ENCODE measurements at places on chromosomes 3 and 15.

DNA sequence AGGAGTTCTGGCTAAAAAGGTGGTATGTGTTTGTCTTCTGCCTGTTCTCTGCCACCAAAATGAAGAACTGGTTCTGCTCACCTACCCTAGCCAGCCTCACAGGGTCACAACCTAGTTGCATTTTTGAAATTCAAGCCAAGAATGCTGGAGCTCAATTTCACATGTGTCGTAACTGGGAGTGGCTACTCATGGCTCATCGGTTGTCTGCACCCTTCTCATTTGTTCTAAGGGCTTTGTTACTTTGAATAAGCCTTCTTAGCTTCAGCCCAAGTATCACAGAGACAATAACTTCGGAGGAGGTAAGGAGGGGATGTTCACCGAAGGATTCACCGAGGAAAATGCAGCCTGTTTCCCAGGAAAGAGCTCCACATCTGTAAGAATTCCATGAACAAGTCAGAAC, 134.3 kb upstream of the RARB start:
- no peak for DNase-seq

GRCh38 chr3:122691195-122691594, 10.6 kb downstream of the PARP14 start:
- no peak for DNase-seq

DNA sequence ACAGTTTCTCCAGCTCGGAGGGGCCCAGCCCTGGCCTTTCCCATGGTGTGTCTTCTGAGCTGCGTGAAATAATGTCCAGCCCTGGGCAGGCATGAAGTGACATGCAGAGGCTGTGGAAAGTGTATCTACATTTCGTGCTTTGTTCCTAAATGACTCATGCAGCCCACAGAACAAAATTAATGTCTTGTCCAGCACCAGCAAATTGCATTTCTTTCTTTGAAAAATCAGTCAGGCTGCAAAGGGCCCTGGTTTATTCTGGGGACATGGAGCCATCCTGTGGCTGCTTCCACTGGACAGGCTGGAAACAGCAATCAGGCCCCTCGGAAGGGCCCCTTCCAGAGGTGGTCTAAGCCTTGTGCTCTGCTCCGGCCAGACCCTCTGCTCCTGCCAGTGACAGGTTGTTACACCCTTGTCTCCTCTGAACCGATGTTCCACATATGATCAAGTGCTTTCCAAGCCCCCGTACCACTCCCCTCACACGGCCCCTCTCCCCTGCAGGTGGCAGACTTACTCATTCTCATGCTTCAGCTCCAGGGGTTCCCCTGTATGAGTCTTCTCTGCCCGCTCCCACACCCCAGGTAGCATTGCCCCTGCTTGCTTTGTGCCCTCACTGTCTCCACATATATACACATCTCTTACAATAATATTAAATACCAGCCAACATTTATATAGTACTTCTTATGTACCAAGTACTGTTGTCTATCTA, 33.7 kb downstream of the CRYGS start:
- DNase-seq: no peak

DNA sequence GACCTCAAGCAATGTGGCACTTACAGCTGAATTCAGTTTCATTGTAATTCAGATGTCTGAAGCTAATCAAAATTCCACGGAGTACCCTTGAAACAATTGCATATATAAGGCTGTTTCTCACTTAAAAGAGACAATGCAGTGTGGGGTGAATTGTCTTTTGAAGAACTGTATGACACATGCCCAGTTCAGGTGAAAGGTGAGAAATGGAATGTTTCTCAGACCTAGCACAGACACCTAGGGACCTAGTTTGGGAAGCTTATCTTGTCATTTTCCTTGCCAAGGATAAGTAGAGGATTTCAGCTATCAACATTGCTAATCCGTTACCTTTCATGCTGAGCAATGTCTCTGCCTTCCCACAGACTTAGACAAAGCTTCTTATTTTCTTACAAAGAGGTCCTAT, 36.3 kb downstream of the MBNL1 start:
- no peak for DNase-seq

DNA sequence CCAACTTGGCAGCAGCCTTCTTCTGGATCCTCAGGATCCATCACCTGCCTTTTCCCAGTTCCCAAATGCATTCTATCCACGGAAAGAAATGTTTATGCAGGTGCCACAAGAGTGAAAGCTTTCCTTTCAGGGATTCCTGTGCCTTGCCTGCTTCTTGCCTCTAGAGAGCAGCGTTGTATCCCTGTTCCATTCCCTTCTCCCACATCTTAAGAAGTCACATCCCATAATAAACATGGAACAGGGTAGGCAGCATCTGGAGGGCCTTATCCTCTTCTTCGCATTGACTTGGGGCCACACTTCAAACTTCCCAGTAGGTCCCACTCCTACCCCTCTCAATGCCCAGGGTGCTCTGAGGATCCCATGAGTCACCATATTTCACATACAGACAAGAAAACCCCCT, 72.7 kb upstream of the DCLK3 start:
- no peak for DNase-seq

GRCh38 chr3:22617372-22617771, 585.8 kb upstream of the UBE2E2 start:
- no peak for DNase-seq

GRCh38 chr15:75043509-75044257, 20.3 kb downstream of the PPCDC start:
- no peak for DNase-seq

- no peak for DNase-seq
Measured at GRCh38 chr3:34851137-34851536, 788.2 kb upstream of the ARPP21 start.

GRCh38 chr3:197003461-197004385, 25.9 kb downstream of the MELTF start:
- no peak for DNase-seq

DNA sequence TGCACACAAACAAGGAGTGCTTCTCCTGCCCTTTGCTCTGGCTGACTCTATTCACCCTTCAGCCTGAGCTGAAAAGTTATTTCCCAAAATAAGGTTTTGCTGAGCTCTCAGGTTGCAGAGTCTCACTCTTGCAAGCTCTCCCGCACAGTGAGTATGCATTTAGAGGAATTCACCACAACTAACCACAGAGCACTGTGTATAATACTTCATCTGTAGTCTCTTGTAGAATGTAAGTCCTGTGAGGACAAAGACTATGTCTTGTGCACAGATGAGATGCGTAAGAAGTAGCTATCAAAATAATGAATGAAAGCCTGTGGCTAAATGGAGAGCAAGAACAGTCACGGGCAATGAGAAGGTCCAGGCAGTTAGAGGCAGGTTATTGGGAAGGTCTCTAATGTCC, 156.5 kb upstream of the SLCO3A1 start:
- DNase-seq: no peak

GRCh38 chr3:45659661-45660566, 29.3 kb upstream of the SACM1L start:
- DNase-seq: no peak

DNA sequence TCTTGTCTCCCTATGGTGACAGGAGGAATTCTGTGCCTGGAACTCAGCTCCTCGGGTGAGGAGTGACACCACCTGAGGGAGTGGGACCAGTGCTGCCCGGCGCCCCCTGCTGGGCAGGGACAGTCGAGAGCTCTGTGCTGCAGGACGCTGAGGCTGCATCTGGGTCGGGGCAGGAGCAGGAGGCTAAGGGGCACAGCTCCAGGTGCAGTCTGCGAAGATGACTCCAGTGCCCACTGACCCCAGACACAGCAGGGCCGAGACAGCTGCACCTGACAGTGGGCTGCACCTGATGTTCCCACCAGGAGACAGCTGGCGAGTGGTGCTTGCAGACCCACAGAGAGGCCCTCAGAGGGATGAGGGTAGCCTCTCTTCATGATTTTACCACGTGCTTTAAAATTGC, 152.9 kb downstream of the ATP10A start:
- peak; percentile 13 for DNase-seq

GRCh38 chr3:69562020-69562419, 176.1 kb upstream of the FRMD4B start:
- DNase-seq: no peak

GRCh38 chr3:96814651-96815567, 515 bp downstream of the EPHA6 start:
- no peak for DNase-seq

DNA sequence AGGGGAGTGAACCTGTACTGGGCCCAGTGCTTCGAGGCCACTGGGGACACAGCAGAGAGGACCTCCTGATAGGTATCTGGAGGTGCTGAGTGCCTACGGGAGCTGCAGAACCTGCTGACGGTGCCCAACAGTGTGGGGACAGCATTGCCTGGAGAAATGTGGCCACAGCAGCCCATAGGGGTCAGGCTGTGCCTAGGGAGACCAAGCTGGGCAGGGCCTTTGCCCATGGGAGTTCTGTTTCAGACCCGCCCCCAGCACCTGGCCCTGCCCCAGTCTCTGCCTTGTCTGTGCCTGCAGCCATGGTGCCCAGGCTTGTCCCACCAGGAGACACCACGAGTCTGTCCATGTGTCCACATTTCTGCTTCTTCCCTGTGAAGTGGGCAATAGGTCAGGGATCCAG, 15.3 kb upstream of the RPL32 start:
- no peak for DNase-seq

Measured in T-helper 2 cell (primary cell).